Pulmonary artery endothelial cell (primary cell): ENCODE measurements at places on chromosomes 6 and 20. TPM values are rescaled to one million over a fixed set of nuclear protein-coding genes. Genes with fewer than 3 reads are reported as not detected.

DNA sequence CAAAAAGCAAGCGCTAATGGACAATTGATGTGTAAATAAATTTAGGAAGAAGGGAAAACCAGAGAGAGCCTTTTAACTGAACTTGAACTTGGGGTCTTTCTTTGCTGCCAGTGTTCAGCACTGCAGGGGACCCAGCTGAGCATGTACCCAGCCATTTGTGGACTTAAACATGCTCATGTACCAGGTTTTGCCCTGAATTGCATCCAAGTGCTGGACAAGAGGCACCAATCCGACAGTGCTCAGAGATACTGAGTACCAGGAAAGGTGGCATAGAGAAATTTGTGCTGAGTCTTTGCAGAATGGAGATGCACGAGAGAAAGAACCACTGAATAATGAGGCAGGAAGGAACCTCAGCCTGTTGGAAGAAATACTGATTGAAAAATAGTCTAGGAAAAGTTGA, 16.0 kb downstream of the AKAP12 start:
- DNase-seq, result no peak

GRCh38 chr6:77245026-77245425, 218.3 kb downstream of the HTR1B start:
- no peak for DNase-seq

- DNase-seq, result no peak
Measured at GRCh38 chr6:169812257-169812644, 60.8 kb downstream of the ERMARD start.

SLC17A9 gene
- 9.4 and 15.4 TPM in 2 replicates for total RNA-seq

- no peak for DNase-seq
Measured at GRCh38 chr6:156163311-156163710, 613.9 kb upstream of the ARID1B start.
